ENCODE measurements at places on chromosomes 3 and 15.

DNA sequence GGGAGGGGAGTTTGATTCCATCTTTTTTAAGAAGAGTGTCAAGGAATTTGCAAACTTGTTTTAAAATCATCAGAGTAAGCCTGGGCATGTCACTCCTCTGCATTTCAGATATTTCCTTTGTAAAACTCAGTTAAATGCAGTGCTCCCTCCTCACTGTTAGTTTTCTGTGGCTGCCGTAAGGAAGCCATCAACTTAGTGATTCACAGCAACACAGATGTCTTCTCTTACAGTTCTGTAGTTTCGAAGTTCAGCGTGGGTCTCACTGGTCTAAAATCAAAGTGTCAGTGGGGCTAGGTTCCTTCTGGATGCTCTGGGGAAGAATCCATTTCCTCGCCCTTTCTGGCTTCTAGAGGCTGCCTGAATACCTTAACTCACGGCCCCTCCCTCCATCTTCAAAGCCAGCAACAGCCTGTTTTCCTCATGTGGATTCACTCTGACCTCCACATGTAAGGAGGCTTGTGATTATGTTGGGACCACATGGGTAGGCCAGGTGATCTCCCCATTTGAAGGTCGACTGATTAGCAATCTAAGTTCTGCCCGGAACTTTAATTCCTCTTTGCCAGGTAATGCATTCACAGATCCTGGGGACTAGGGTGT is 12.4 kb downstream of the ISG20 start:
- no peak for DNase-seq

GRCh38 chr15:97849183-97849582 is 111.3 kb upstream of the ARRDC4 start:
- DNase-seq, result no peak

DNA sequence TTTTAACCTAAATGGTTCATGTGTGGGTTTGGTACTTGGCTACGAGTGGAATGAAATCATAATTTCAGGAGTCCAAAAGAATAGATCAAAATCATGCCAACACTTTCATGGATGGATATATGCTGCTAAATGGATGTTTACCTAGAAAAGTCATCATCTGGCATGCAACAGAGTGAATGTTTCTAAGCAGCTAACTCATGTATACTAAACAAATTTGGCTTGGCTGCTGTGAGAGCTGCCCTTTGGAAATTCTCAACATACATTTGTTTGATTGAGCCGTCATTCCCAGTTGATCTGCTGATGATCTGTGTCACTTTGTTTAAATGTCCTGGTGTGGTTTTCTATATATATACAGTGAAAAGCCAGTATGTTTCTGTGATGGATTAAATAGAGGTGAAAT is 263.3 kb downstream of the MECOM start:
- DNase-seq, result no peak

DNA sequence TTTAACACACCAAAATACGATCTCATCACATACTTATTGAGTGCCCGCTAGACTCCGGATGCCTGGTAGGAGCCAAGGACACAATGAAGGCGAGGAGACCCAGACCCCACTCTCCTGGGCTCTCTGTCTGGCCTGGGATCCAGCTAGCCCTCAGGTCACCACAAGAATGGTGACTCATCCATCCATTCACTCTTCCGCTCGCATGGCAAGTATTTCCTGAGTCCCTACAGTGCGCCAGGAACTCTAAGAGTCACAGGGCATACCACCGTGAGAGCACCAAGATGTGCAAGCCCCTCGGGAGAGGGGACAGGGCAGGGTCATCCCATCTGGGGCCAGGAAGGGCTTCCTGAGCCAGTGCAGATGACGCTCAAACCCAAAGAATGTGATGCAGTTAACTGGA is 101.6 kb upstream of the PRR20G start:
- DNase-seq, result no peak

- no peak for DNase-seq
Observed at GRCh38 chr15:43975326-43975725, 148.5 kb downstream of the WDR76 start.

GRCh38 chr15:83205725-83206324 is 1.8 kb downstream of the HDGFL3 start:
- DNase-seq, result no peak

DNA sequence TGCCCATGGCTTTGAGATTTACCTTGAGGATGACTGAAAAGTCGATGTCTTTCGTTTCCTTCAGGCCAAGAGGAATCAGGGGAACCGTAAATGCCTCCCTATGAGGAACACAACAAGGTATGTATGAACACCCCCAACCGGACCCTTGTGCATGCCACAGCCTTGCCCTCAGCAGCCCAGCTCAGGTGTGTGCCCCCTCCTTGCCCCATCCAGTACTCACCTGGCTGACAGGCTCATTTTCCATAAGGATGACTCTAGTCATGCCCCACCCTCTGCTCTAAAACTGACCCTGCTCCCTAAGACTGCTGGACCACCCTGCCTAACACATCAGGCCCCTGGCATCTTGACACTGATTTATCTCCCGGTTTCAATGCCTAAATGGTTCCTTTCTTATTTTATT is 270.0 kb downstream of the GOLGA6L6 start:
- DNase-seq, result no peak

DNA sequence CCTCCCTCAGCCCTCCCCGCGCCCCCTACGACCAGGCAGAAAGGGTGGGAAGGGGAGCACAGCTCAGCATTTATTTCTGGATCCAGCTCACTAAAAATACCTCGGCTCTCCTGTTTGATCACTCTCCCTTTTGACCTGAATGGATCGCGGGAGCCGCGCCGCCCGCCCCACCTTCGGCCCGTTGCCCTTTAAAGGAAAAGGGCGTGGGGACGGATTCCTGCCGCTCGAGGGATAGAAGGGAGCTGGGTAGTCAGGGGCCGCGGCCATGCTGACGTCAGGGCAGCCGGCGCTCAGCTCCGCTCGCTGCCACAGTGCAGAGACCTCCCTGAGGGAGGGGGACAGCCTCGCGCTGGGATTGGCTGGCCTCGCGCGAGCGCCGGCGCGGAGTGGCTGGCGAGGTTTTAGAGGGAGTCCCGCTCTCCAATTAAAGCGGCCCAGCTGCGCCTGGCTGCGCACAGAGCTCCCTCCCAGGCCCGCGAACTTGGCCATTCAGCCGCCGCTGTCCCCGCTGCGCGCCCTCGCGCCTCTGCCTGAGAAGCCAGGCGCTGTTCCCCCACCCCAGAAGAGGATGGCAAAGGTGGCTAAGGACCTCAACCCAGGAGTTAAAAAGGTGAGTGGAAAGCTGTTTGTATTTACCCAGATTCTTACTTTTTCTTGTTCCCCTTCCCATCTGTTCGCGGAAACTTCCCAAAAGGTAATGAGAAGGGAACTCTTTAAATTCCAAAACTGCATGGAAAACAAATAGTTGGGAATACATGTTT is at the start of gene LMCD1:
Gene LMCD1 (plus strand): TSS at position 453 of the 761 bp plus-strand sequence. CDS start 116 bp downstream, at position 569.
- peak; percentile 71 for DNase-seq

GRCh38 chr3:183281126-183281797 is 28.2 kb downstream of the B3GNT5 start:
- no peak for DNase-seq

GRCh38 chr3:120688121-120688520 is 6.1 kb upstream of the HGD start:
- no peak for DNase-seq

DNA sequence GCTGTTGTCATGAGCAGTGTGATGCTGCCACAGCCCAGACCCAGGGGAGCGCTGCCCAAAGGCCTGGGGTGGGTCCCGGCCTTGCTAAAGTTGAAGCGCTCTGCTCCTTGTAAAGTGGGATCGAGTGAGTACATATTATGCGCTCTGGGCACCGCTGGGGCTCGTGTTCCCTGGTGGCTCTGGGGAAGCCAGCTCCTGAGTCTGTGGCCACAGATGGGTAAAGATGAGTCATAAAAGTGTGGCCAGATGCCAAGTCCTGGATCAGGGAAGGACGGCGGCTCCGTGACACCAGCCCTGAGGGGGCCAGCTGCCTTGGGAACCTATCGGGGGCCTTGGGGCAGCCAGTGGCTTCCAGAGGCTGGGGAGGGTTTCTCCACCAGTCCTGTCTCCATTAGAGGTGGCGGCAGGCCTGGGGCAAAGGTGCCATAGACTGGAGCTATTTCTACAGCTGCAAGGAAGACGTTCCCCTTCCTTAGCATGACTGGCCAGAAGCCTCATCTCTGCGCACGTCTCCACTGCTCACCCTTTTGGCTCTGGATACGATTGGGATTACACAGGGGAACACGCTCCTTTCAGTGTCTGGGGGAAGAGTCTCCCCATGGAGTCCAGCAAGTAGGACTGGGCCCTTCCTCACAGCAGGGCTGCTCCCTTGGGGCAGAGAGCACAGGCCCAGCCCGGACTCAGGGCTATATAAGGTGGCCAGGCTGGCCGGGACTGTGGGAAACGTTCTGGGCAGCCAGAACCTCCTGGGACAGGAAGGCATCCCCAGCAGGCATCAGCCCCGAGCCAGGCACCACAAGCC is 1.2 kb upstream of the ITIH4 start:
- no peak for DNase-seq

- no peak for DNase-seq
Observed at GRCh38 chr3:136885357-136886213, 23.6 kb downstream of the NCK1 start.

- no peak for DNase-seq
Observed at GRCh38 chr3:99485286-99485685, 153.1 kb upstream of the COL8A1 start.

GRCh38 chr3:73681610-73682009 is 56.9 kb upstream of the PDZRN3 start:
- DNase-seq, result no peak

GRCh38 chr15:46014532-46014931 is 379.7 kb downstream of the SQOR start:
- DNase-seq, result no peak

- DNase-seq, result no peak
Observed at GRCh38 chr3:80535286-80535685, 767.5 kb upstream of the ROBO1 start.

DNA sequence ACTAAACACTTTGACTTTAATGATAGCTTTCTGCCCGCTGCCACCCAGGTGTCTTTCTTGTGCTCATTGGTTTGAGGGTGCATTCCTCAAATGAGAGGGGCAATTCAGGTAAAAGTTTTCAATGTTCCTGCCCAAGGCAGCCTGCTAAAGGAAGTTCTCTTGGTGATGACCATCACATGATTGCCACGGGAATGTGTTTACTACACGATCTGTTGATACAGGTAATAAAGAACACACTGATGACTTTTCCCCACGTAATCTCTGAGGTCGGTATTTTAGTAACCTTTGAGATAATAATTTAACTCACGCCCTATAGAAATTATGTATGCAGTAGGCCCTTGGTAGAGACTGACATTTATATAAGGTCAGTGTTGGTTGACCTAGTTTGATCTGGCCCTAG is 39.3 kb downstream of the FNDC3B start:
- no peak for DNase-seq

GRCh38 chr15:90801803-90802202 is 66.6 kb upstream of the FURIN start:
- DNase-seq, result no peak

- DNase-seq, result no peak
Observed at GRCh38 chr3:193906849-193907410, 229.0 kb upstream of the HES1 start.

GRCh38 chr15:60520013-60520824 is 41.3 kb upstream of the ICE2 start:
- DNase-seq, result no peak

DNA sequence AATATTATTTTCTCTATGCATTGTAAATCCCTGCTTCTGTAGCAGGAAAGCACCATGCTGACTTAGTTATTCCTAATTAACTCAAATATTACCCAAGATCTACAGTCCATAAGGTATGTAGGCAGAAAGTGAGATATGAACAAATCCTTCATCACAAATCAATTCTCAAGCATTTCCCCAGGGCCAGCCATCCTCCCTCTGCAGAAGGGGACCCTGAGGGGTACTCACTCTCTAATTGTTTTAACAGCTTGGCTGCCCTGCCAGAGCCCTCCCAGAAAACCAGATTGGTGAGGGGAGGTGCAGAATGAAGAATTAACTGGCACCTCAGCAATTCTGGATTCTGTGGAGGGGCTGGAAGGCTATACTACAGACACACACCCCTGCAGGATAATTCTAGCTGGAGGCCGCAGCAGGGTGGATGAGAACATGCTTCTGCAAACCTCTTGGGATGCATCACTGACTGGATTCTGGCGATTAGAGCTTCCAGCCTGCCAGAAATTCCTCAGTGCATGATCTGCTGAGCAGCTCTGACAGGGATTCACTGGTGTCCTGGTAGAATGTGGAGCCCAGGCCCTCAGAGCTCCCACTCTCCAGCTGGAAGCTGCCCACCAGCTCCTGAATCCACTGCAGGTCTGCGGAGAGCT is 88.6 kb upstream of the HERC1 start:
- no peak for DNase-seq

DNA sequence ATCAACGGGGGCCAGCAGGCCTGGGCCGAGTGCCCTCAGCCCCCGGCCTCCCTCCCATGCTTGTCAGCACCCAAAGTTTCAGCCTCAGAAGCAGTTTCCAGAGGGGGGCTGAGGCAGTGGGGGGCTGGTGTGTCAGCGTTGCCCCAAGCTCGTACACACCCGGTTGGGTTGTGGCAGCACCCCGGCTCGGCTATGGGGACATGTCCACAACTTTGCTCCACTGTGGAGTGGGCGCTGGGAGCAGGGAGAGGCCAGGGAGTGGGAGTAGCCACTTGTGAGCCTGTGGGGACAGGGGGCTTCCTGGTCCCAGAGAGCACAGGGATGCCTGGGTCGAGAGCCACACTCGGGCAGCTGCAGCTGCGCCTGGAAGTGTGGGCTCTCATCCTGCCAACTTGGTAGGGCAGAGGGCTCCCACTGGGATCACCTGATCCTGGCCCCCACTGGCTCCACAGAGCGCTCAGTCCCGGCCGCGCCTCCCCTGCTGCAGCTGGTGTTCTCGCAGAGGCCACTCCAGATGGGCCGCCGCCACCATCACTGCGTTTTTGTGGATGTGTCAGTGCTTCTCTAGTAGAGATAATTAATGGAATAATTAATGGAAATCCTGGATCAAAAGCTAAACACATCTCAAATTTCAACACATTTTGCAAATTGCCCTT is 75.1 kb downstream of the NR1D2 start:
- no peak for DNase-seq

- no peak for DNase-seq
Observed at GRCh38 chr3:195859846-195860411, 48.2 kb upstream of the MUC4 start.

DNA sequence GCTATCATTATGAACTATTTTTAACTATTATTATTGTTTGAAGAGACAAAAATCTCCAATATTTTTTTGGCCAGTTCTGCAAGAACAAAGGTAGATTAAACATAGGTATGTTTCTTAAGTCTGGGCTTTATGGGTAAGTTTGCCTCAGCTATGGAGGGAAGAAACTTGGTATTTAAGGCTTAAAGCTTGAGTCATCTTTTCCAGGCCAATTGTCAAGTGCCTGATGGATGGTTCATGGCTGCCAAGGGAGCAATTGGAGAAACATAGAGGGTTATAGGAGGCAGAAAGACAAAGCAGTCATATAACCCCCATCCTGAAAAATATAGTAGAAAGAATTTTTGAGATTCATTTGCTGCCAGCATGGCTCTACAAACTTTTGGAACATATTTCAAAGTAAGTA is 7.2 kb upstream of the STAC start:
- DNase-seq, result no peak
